A549 (cell line): ENCODE measurements at places on chromosomes 3 and 15.
A peak's percentile ranks its signal among the peaks of the same experiment; 100 is the strongest.

GRCh38 chr3:159904911-159905310 lies 83.7 kb upstream of the IL12A start:
- no peak for DNase-seq

DNA sequence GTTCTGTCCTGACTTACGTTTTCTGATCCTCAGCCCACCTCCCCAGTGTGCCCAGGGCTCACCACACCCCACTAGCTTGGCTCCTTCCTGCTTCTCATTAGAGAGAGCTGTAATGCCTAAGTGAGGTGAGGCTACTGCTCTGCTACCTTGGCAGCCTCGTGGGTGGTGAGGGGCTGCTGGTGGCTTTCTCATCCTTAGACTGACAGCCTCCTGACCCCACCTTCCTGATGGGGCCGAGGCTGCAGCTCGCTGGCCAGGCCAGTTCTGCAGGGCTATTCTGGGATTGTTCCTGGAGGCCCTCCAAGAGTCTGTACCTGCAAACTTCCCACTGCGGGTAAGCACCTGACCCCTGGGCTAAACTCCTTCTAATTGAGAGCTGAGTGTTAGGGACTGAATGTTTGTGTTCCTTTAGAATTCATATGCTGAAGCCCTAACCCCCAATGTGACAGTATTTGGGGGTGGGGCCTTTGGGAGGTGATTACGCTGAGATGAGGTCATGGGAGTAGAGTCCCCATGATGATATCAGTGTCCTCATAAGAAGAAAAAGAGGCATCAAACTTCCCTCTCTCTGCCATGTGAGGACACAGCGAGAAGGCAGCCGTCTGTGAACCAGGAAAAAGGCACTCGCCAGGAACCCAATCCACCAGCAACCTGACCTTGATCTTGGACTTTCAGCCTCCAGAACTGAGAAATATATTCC lies 38.1 kb upstream of the IQSEC1 start:
- no peak for DNase-seq

DNA sequence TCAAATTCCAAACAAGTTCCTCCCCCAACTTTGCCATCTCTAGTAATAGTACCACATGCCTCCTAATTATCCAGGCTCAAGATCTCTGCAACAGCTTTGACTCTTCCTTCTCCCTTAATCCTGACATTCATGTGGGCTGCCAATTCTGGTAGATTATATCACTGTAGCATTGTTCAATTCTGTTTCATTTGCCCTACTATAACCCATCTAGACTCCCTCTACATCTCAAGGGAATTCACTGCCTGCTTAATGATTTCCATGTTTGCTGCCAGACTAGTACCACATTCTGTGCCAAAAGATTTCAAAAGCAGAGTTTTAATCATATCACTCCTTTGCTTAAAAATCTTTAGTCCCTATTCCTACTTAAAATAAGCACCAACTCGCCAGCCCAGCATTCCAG lies 34.6 kb upstream of the PPIB start:
- no peak for DNase-seq

DNA sequence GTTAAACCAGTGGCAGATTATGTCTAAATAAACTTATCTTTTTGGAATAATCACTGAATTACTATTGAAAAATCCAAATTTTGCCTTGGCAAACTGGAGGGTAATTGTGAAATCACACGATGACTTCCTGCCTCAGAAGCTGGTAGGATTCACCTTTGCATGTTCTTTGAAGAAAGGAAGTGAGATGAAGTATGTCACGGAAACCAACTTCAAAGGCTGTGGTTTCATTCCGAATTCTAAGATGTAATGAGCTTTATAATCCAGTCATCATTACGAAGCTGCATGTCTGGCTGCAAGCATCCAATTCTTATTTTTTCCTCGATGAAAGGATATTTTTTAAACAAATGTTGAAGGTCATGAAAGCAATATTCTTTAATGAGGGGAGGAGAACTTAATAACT lies 15.0 kb upstream of the ZBED2 start:
- no peak for DNase-seq

- DNase-seq, result no peak
These were observed 26.6 kb upstream of the PAQR5 start for GRCh38 chr15:69272139-69272538.

DNA sequence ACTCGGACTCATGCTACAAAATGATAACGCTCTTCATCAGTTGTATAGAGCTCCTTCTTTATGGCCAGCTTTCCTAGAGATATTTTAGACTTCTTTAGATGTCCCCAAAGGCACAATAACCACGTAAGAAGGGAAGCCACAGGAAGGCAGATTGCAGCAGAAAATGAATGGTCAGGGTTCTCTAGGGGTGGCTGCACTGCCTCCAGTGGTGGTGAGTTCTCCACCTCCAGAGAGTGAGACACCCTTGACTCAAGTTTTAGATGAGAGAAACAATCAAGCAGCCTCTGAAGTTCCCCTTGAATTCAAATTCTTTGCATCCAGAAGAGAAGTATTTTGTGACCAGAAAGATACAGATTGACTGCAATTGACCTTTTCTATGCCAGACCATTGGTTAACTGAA lies 191.5 kb downstream of the TP63 start:
- no peak for DNase-seq

- DNase-seq, result peak; percentile 88
These were observed 13.5 kb upstream of the ZNF592 start for GRCh38 chr15:84734794-84735479.

- peak; percentile 55 for DNase-seq
These were observed 15.9 kb downstream of the IVD start for GRCh38 chr15:40421246-40422157.

GRCh38 chr15:94279736-94280135 lies 48.4 kb downstream of the MCTP2 start:
- no peak for DNase-seq

GRCh38 chr3:10198761-10199649 lies 34.3 kb downstream of the IRAK2 start:
- DNase-seq, result peak; percentile 50

- DNase-seq, result peak; percentile 47
These were observed 63.8 kb downstream of the ATP1B3 start for GRCh38 chr3:141940194-141940776.

DNA sequence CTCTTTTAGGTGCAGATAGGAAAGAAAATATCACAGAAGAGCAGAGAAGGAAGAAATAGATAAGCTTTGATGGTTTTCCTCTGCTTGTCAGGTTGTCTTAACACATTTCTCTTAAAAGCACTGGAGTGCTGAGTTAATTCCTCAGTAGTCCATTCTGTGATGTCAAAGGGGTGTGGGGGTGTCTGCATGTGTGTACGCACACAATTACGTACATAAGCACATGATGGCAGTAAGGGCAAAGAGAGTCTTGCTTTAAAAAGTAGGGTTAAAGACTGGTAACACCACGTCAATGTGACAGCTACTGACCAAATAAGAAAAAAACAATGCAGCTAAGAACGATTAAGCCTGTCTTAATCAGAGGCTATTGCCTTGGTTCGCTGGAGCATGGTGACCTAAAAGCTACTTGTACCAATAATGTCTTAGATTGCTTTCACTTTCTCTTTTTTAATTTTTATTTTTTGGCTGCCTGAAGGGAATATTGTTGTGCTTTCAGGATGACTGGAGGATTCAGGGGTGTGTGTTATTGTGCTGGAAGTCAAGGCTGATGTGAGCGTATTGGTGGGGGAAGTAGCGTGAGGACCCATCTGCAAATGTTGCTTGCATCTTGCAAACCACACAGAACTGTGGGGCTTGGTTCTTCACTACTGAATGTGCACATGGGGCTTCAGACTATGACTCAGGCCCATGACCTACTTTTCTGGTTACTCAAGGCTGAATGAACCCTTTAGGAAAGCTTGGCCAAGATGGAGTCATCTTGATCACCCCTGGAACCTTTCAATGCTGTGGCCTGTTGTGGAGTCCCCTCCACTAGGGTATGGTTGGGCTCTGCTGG lies 417.8 kb upstream of the TPM1 start:
- DNase-seq, result no peak

GRCh38 chr3:13612829-13613228 lies 63.9 kb downstream of the FBLN2 start:
- DNase-seq, result no peak
